Activated naive CD8-positive, alpha-beta T cell treated with anti-CD3 and anti-CD28 coated beads for 36 hours (primary cell): ENCODE measurements at places on chromosomes 11 and 22.
A peak's percentile ranks its signal among the peaks of the same experiment; 100 is the strongest.

DNA sequence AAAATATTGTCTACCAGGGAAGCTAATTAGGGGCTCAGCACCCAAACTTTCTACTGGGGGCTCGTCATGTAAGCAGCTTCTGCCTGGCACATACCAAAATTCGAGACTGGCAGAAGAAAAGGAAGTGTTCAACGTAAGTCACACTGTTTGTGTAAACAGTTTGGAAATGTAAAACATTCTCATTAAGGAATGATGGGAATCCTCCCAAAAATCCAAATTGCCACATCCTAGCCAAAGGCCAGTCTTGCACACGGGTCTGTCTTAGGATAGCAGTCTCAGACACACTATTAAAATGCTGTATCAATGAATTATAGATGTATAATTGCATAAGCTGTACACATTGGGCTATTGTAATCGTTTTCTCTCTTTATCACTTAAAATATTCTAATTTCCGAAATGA is 28.9 kb downstream of the CUL5 start:
- H3K27ac ChIP-seq = no peak overlapping the region
- no peak overlapping the region for H3K4me3 ChIP-seq
- no peaks in the 10 kb centered on the region for H3K27me3 ChIP-seq
- no peak for DNase-seq

DNA sequence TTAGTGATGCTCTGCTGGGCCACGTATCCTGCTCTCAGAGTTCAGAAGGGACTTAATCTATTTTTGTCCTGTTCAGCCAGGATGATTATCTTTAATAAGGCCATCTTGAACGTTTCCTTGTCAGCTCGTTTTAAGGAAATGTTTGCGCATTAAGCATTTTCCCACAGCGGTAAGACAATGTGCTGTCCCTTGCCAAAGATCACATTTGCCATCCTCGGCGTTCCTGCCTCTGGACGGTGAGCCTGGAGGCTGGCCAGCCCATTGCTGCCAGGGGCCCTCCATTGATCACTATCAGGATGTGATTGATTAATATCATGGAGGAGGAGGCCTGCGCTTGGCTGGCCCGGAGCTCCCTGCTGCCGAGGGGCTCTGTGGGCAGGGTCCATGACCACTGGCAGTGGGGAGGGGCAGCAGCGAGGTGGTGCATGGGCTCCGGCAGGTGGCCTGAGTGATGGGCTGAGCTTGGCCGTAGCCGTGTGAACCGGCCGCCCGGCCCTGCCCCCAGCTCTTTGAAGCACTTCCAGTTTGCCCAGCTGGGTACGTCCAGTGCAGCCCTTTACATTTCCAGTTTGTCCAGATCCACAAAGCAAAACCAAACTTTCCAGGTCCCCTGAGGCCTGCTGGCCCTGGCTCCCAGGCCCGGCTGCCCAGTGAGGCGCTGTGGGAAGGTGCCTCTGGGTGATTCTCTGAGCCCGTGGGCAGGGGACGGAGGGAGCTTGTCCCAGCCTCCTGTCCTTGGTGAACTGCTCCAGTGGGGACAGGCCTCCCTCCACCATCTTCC is 49.5 kb upstream of the SMIM38 start:
- H3K36me3 ChIP-seq = no peaks in the 10 kb centered on the region
- H3K4me3 ChIP-seq = no peak overlapping the region
- no peak for DNase-seq
- peaks cover 2% of the 10 kb centered on the region for H3K4me1 ChIP-seq

GRCh38 chr11:72418834-72419560 is 15.3 kb downstream of the CLPB start:
- peak overlapping the region; percentile 34 for H3K27ac ChIP-seq
- no peaks in the 10 kb centered on the region for H3K27me3 ChIP-seq
- H3K36me3 ChIP-seq = peaks cover 4% of the 10 kb centered on the region
- no peak overlapping the region for H3K4me3 ChIP-seq
- H3K4me1 ChIP-seq = peaks cover 27% of the 10 kb centered on the region

DNA sequence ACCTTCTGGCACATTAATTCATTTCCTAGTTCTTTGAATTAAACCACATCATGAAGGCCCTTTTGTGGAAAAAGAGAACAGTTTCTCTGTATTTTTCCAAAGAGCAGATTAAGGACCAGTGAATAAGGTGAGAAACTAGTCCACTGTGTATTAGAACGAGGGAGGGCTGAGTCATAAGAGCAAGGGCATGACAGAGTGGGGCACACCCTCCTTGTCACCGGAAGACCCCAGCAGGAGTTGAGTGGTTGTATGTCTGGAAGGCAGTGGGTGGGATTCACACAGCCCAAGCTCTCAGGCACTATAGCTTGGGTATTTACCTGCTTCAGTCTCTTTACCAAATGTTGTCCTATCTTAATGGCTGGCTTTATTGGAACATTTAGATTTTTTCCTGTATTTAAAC is 86.8 kb downstream of the BMAL1 start:
- H3K4me1 ChIP-seq = peaks cover 3% of the 10 kb centered on the region
- no peak overlapping the region for H3K27ac ChIP-seq
- H3K4me3 ChIP-seq = no peak overlapping the region
- no peaks in the 10 kb centered on the region for H3K27me3 ChIP-seq
- H3K36me3 ChIP-seq = no peaks in the 10 kb centered on the region

DNA sequence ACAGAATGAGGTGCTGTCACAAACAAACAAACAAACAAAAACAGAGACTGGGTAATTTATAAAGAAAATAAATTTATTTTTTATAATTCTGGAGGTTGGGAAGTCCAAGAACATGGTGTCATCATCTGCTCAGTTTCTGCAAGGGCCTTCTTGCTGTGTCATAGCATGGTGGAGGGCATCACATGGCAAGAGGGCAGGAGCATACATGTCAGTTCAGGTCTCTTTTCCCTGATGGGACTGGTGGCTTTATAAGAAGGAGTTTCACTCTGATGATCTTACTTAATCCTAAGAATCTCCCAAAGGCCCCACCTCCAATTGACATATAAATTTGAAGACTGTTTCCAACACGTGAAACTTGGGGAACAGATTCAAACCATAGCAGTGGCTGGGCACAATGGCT is 135.7 kb downstream of the NECTIN1 start:
- no peak overlapping the region for H3K27ac ChIP-seq
- no peak for DNase-seq
- H3K4me1 ChIP-seq = peaks cover 6% of the 10 kb centered on the region
- no peak overlapping the region for H3K4me3 ChIP-seq
- peaks cover 16% of the 10 kb centered on the region for H3K27me3 ChIP-seq

- H3K36me3 ChIP-seq = no peaks in the 10 kb centered on the region
- no peak for DNase-seq
- no peaks in the 10 kb centered on the region for H3K27me3 ChIP-seq
- H3K27ac ChIP-seq = no peak overlapping the region
Measured at GRCh38 chr11:61702701-61703312, 22.6 kb downstream of the DAGLA start.

GRCh38 chr22:16717699-16718558 is 107.3 kb downstream of the XKR3 start:
- peaks cover 2% of the 10 kb centered on the region for H3K36me3 ChIP-seq
- H3K27ac ChIP-seq = no peak overlapping the region
- H3K27me3 ChIP-seq = peaks cover 25% of the 10 kb centered on the region

DNA sequence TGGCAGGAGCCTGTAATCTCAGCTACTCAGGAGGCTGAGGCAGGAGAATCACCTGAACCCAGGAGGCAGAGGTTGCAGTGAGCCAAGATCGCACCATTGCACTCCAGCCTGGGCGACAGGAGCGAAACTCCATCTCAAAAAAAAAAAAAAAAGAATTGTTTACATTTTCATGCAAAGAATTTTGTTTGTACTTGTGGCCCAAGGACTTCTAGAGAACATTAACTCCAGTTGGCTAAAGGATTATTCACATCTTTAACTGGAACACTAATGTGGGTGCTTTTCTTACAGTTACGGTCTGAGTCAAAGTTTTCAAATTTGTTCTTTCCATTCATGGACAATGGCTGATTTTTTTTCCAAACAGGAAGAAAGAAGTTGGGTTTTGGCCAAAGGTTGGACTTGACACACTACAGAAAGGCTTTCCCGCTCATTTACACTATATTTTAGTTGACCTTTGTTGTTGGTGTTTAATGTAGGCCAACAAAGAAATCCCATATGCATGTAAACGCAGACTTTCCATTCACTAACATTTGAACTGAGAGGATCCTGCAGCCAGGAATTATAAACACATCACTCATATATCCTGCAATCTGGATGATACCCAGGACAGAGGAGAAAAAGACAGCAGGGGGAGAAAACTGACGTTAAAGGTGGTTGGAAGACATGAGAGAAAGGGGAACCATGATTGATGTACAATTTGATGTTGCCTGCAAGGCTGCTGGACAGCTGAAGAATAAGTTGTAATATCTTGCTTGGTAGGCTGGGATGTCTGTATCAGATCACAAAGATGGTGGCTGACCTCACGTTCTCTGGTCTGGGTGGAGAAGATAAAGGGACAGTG is 13.1 kb downstream of the POU2AF1 start:
- no peak overlapping the region for H3K27ac ChIP-seq
- no peak overlapping the region for H3K4me3 ChIP-seq
- H3K36me3 ChIP-seq = peaks cover 2% of the 10 kb centered on the region
- H3K4me1 ChIP-seq = peaks cover 9% of the 10 kb centered on the region
- DNase-seq = no peak

GRCh38 chr11:129204150-129204838 is 12.2 kb upstream of the ARHGAP32 start:
- H3K27me3 ChIP-seq = no peaks in the 10 kb centered on the region
- no peak overlapping the region for H3K27ac ChIP-seq
- H3K36me3 ChIP-seq = peaks cover 16% of the 10 kb centered on the region
- DNase-seq = no peak
- H3K4me3 ChIP-seq = no peak overlapping the region
- peaks cover 2% of the 10 kb centered on the region for H3K4me1 ChIP-seq

GRCh38 chr11:693887-694562 is 997 bp downstream of the DEAF1 start:
- no peak for DNase-seq
- H3K4me1 ChIP-seq = peaks cover 61% of the 10 kb centered on the region
- peak overlapping the region; percentile 85 for H3K27ac ChIP-seq

DNA sequence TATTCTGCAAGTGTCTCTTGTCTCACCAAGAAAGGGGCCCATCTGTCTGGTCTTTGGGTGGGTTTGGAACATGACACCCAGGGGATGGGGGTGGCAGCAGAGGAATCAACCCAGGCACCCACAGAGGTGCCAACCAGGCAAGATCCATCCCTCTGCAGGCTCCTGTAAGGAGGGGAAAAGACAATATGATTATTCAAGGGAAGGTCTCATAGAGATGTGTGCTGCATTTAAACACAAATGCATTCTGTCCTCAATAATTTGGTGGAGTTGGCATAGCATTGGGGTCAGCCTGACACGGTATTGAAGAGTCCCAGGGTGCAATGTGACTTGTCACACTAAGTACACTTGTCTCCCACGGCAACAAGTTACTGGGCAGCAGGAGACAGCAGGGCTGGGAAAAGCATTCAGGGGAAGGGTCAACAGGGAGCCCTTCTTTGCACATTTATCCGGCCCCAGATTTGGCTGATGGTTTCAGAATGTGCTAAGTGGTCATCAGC is 33.1 kb upstream of the SPON1 start:
- no peak for DNase-seq
- H3K4me1 ChIP-seq = peaks cover 19% of the 10 kb centered on the region
- no peaks in the 10 kb centered on the region for H3K36me3 ChIP-seq
- no peak overlapping the region for H3K4me3 ChIP-seq
- H3K27me3 ChIP-seq = no peaks in the 10 kb centered on the region

DNA sequence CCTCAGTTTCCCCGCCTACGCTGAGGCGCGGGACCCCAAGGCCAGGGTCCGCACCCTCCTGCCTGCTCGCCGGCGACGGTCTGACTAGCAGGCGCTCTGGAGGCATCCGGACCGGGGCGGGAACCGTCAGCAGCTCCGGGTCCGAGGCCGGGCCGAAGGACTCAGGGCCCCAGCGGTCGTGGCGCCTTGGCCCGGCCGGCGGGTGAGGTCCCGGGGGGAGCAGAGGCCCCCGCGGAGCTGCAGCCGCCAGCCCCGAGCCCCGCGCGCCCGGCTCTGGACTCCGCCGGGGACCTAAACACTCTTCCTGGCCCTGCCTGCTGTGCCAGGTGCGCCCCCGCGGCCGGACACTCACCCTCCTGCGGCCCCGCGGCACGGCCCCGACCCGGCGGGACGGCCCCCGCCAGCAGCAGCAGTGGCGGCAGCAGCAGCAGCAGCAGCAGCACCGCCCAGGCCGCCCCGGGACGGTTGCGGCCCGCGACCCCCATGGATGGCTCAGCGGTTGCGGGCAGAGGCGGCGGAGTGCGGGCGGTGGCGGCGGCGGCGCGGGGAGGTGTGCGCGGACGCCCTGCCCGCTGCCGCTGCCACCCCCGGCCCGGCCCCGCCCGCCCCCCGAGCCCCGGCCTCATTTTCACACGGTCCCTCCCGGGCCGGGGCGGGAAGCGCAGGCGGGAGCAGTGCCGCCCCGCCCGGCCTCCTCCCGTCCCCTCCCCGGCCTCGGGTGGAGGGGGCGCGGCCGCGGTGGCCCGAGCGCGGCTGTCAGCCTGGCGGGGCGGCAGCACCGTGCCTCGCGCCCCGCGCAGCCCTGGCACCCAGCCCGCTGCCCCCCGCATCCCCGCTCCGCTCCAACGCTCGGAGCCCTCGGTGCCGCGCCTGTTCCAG is at the start of gene SCUBE2:
SCUBE2 (minus strand) TSS at position 556 of the 879 bp plus-strand sequence; CDS start at position 485, 71 bp downstream.
- no peaks in the 10 kb centered on the region for H3K4me1 ChIP-seq
- DNase-seq = peak; percentile 10
- no peak within 1 kb of the TSS for H3K27ac ChIP-seq
- no peak within 1 kb of the TSS for H3K4me3 ChIP-seq
- no peaks in the 10 kb centered on the region for H3K36me3 ChIP-seq
- H3K27me3 ChIP-seq = peaks cover 79% of the 10 kb centered on the region

GRCh38 chr11:130916910-130917309 is 631 bp upstream of the SNX19 start:
- peaks cover 14% of the 10 kb centered on the region for H3K27me3 ChIP-seq
- H3K27ac ChIP-seq = peak overlapping the region; percentile 79
- H3K4me1 ChIP-seq = peaks cover 12% of the 10 kb centered on the region
- H3K4me3 ChIP-seq = peak overlapping the region; percentile 79
- peaks cover 41% of the 10 kb centered on the region for H3K36me3 ChIP-seq

- H3K4me3 ChIP-seq = no peak overlapping the region
- H3K4me1 ChIP-seq = peaks cover 15% of the 10 kb centered on the region
- no peak overlapping the region for H3K27ac ChIP-seq
- no peaks in the 10 kb centered on the region for H3K27me3 ChIP-seq
Measured at GRCh38 chr11:67492801-67493547, 10.1 kb downstream of the AIP start.
